ENCODE measurements at places on chromosomes 2 and 18. TPM values are rescaled to one million over a fixed set of nuclear protein-coding genes. Genes with fewer than 3 reads are reported as not detected.

- DNase-seq = no peak
Measured at GRCh38 chr2:118654945-118655344, 192.5 kb downstream of the EN1 start.

GRCh38 chr2:235824331-235824730 lies 330.5 kb downstream of the AGAP1 start:
- no peak for DNase-seq

DNA sequence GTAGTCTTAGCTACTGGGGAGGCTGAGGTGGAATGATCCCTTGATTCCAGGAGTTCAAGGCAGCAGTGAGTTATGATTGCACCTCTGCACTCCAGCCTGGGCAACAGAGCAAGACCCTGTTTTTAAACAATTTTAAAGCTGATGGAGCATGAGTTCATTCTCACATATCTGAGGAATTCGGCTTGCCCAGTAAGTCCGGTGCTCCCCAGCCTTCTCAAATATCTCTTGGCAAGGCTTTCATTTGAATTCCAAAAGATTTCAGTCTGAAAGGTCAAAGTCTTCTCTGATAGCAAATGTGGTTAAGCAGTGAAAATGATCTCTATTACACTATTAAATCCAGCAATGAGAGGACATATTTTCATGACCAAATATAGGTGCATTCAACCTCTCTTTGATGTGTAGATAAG lies 27.9 kb downstream of the PIEZO2 start:
- no peak for DNase-seq

- DNase-seq = no peak
Measured at GRCh38 chr18:5662586-5663090, 118.8 kb upstream of the EPB41L3 start.

- DNase-seq = no peak
Measured at GRCh38 chr18:76209597-76209996, 285.4 kb downstream of the ZNF516 start.

- DNase-seq = no peak
Measured at GRCh38 chr2:24352664-24353063, 7.7 kb downstream of the ITSN2 start.

GRCh38 chr2:160429248-160430000 lies 64.2 kb downstream of the RBMS1 start:
- no peak for DNase-seq

- DNase-seq = no peak
Measured at GRCh38 chr2:47016172-47016913, 100.7 kb upstream of the MCFD2 start.

DNA sequence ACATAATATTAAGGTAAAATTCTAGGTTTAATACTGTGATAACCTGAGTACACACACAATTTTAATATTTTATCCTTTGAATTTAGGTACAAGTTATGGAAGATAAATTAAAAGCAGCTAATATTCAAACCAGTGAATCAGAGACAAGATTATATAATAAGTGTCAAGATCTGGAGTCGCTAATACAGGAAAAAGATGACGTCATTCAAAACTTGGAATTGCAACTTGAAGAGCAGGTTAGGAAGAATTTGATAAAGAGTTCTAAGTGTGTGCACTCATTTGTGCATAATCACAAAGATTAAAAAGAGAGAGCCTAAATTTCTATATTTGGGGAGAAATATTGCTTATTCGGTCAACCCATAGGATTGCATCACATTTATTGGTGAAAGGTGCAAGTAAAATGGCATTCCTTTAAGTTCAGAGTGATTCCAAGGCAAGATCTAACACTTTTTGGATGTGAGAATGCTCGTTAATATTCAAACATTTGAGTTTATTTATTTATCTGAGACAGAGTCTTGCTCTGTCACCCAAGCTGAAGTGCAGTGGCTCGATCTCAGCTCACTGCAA lies 16.3 kb upstream of the C1GALT1C1L start:
- no peak for DNase-seq

DNA sequence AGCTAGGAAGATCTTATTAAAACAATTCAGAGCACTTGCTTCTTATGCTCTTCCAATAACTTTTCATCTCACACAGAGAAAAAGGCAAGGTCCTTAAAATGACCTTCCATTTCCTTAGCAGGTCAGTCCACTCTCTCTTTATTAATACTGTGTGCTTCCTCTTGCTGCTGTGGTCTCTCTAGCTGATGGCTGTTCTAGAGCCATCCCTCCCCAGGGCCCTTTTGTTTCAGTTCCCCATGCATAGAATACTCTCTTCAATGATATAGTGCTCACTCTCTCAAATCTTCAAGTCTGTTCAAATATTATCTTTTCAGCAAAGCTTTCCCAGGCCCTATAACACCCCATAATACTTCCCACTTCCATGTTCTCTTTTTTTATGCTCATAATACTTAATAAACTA lies 469.3 kb downstream of the METTL4 start:
- no peak for DNase-seq

- no peak for DNase-seq
Measured at GRCh38 chr2:151063271-151063670, 198.4 kb downstream of the RBM43 start.

DNA sequence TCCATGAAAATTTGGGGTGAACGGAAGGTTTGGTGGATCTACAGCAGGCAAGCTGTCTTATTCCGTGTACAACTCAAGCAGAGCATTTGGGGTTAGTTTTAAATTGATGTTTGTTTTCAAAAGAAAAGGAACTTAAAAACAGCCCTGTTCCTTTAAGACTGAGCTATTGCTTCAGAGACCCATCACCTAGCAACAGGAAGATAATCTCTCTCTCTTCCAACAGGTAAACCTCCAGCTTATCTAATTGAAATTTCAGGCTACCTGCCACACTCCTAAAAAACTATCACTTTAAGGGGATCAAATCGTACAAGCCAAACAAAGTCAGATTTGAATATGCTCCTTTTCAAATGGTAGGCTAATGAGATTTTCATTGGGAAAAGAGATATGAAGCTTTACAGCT lies 101.8 kb downstream of the RNF152 start:
- DNase-seq = no peak

GRCh38 chr18:34039201-34039600 lies 185.5 kb downstream of the NOL4 start:
- no peak for DNase-seq

DNA sequence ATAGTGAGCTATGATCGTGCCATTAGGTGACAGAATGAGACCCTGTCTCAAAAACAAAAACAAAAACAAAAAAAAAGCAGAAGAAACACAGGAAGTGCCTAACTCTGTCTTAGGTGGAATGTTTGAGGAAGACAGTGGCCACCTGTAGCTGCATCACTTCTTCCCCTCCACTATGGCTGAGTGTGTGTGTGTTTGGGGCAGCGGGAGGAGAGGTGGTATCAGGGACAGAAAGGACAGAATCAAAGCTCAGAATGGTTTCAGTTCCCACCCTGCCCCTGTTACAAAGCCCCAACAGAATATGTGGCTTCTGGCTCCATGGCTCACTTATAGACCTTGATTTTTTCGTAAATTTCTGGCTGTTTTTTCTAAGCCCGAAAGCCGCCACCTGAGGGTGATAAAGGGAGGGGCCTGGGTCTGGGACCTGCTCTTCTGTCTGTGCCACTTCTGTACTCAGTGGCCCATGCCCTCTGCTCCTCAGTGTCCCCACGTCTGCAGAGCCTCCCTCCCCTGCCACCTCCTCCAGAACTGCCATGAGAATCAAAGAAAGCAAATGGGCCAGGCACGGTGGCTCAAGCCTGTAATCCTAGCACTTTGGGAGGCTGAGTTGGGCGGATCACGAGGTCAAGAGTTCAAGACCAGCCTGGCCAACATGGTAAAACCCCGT lies 27.4 kb downstream of the SERTAD2 start:
- no peak for DNase-seq

GRCh38 chr2:112626604-112627059 lies 19.1 kb upstream of the SLC20A1 start:
- DNase-seq = peak; percentile 73

- DNase-seq = no peak
Measured at GRCh38 chr2:26913606-26913998, 56.8 kb upstream of the MAPRE3 start.

GRCh38 chr18:36623091-36623490 lies 205.7 kb downstream of the TPGS2 start:
- DNase-seq = no peak

GRCh38 chr18:32346671-32347070 lies 124.0 kb downstream of the GAREM1 start:
- no peak for DNase-seq

DNA sequence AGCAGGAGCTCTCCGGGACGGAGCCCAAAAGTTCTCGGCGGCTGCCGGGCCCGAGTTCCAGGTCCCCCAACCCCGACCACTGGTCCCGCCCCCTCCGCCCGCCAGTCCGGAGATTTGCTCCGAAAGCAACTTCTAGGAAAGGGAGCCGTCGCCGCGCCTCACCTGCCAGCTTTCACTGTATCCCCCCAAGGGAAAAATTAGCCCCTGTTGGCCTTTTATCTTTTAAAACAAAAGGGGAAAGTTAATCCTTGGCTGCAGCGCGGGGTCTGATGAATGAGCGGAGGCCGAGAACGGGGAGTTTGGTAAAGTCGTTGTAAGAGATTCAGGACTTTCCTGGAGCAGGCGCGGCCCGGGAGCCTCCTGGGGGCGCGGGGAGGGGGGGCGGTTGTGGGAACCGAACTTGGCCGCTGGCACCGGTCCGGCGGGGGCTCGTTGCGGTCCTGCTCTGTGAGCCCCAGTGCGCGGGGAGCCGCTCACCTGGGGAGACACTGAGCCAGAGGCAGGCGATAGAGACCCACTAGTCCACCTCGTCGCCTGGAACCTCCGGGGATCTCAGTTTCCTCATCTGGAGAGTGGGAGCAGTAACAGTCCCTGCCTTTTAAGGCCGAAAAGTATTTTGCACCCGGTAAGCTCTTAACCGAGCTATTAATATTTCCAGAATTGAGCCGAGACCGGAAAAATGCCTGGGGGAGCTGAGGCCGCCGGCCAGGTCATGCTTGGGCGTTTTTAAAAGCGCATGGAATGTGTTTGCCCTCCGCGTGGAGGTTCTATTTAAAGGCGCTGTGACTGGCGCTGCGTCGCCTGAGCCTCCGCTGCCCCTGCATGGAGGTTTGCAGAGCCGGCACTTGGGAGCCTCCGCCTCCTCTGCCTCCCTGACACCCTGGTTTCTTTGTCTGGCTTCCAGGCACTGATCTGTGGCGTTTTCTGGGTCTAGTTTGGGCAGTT lies 1.1 kb downstream of the EFHD1 start:
- DNase-seq = no peak

DNA sequence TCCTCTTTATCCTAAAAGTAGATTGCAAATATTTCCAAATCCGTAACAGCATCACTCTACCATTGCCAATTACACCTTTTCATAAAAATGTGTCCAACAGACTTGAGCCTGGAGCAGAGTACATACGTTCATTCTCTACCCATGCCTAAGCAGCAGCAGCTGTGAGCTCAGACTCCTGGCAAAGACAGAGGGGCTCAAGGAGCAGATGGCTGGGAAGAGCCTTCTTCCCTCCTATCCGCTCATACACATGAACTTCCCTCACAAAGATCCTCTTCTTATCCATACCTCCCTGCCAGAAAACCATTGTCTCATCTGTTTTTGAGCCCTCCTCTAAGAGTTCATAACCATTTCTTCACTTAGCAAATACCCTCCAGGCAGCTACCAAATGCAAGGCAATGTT lies 164.3 kb upstream of the ARL4C start:
- DNase-seq = no peak

DNA sequence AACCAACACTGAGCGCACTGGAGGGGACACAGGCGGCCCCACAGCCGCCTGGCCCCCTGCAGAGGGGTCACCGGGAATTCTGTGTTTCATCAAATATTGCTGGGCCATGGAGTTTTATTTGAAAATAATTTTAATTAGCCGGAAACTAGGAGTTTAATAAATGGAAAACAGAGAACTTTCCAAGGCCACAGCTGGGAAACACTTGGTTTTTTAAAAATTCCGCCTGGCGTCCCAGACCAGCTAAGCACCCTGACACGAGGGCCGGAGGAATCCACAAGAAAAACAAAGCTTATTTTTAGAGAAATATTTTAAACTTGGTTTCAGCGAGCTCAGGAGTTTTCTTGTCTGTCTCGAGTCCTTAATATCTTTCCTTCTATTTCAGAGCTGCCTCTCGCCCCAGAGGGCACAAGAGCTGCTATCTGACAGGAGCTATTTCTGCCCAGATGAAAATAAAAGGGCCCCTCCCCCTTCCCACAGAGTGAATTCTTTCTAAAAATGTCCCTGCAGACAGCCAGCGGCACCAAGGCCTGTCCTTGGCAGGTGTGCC lies 8.2 kb downstream of the ZFP36L2 start:
- DNase-seq = no peak

DNA sequence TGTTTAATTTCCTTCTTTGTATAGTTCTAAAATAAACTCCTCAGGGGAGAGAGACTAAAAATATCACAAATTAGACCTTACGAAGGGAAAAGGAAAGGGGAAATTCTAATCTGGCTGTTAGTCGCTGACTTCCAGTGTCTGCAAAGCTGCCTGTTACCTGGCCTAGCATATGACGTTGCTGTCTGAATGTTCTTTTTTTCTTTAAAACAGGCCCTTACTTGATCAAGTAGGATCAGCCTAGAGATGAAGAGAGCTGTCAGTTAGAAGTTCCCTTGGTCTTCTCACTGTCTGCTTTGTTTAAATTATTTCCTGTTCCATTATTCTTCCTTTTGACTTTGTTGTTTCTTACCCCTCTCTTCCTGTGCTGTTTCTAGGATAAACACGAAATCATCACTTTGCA lies 11.2 kb downstream of the NCK2 start:
- no peak for DNase-seq

DNA sequence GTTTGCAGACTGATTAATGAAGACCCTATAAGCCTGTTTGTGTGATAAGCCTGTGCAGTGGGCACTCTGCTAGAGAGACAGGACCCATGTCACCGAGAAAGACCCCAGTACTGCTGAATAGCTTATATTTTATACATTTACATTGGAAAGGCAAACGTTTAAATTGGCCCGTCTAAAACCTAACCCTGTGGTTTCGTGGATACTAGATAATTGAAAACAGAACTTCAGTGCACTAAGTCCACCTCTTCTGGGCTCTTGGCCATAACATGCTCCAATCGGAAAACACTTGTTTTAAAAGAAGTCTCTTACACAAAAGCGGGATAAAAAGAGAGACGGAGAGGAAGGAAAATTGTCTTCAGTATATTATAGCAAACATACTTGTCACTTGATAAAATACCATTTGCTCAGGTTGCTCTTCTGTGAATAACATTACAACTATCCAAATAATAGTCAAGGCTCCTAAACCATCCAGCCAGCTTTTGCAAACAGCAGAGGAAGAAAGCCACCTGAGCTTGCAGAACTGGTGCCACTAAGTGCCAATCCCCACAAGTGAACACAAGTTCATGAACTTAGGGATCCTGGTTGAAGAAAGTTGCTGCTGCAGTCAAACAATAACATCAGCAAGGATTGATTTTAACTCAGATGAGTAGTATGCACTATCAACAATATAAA lies 218.4 kb upstream of the FN1 start:
- DNase-seq = no peak

Gene HOXD12
- total RNA-seq = not detected

Gene LIMS2
- total RNA-seq = 8.1 TPM

Gene PTMA
- total RNA-seq = 1,703 TPM

Gene DHRS9
- total RNA-seq = 11.5 TPM

Gene KCNJ3
- not detected for total RNA-seq

Gene LCT
- 0.27 TPM for total RNA-seq

Gene FBXO15
- total RNA-seq = 1.2 TPM

Gene CCDC85A
- total RNA-seq = not detected

Gene PRKAG3
- not detected for total RNA-seq

Gene ACMSD
- total RNA-seq = not detected

Gene GAL3ST2
- total RNA-seq = 1.1 TPM

Gene OTOS
- not detected for total RNA-seq

Gene SLC11A1
- not detected for total RNA-seq

Gene LRATD1
- not detected for total RNA-seq

Gene SERPINB11
- total RNA-seq = not detected

Gene SLC23A3
- total RNA-seq = 1.5 TPM
